NCI-H774 (cell line): ENCODE measurements at places on chromosomes 6 and 20.

GRCh38 chr20:57160985-57161384 lies 105.5 kb downstream of the BMP7 start:
- DNase-seq, result no peak

DNA sequence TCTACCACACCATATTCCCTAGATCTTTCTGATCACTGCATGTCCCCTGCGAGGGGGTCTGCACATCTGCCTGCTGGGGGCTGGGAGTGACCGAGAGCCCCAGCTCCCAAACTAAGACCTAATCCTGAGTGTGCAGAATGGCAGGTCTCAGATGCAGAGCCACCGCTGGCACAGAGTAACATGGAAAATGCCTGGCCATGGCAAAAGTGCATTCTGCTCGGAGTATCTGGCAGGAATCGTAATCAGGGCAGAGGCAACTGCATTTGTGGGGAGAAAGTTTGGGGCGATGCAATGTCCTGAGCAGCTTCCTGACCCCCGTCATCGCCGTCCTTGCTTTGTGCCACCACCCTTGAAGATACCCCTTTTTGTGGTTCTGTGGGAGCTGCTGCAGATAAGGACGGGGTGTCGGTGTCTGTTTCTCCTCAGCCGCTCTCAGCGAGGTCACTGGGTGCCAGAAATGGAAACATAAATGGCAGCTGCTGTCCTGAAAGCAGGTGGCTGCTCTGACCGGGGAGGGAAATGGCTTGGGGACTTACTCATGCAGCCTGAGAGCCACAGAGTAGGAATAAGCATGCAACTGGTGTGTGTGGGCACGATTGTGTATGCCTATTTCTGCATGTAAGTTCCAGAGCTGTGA lies 157.9 kb downstream of the LY86 start:
- no peak for DNase-seq

DNA sequence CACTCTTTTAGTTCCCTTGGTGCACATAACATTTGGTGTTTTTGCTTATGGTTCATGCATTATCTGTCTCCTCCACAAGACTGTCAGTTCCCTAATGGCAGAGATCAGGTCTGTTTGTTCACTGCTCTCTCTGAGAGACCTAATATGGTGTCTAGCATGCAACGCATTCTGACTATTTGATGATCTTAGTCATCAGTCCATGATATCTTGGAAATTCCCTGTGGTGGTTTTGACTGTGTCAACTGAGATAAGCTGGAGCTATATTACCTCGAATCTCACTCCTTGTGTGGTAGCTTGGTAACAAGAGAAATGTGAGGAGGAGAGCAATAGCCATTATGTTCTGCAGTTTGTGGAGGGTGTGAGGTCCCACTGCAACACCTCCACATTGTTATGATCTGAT lies 229.8 kb downstream of the FRK start:
- DNase-seq, result no peak

- no peak for DNase-seq
Observed at GRCh38 chr20:47285189-47285588, 71.3 kb downstream of the ZMYND8 start.

- DNase-seq, result no peak
Observed at GRCh38 chr6:73798592-73798991, 102.6 kb downstream of the CD109 start.

DNA sequence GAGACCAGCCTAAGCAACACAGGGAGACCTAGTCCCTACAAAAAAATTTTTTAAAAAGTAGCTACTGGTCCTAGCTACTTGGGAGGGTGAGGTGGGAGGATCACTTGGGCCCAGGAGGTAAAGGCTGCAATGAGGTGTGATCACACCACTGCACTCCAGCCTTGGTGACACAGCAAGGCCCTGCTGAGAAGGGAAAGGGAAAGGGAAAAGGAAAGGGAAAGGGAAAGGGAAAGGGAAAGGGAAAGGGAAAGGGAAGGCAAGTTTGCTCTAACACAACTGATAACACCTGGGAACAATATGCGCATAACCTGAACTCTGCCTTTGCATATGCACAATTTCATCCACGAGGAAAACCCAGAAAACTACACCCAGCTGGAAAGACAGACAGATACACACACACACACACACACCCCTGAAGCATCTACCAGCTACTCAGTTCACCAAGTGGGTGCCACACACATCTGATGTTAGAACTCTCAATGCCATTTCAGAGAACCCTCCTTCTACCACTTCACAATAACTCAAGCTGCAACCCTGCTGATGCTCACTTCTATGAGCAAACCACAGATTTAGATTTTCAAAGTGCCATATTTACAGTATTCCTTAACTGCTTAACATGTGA lies 19.1 kb downstream of the B4GALT5 start:
- no peak for DNase-seq
